ENCODE measurements at places on chromosomes 1 and 21.

DNA sequence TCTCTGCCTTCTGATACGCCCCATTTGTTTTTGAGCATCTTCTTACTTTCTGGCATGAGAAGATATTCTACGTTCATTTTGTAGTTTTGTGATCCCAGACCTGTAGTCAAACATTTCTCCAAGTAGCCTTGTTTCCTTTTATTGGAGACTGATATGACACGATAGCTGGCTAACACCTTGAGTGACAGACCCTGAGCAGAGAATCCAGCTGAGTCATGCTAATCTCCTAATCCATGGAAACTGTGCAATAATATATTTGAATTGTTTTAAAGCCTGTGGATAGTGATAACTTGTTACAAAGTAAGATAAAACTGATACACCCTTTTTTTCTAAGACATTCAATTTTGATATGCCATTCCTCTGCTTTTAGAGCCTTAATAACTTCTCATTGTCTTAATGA, 1.2 kb upstream of the IFI44L start:
- DNase-seq: no peak

- no peak for DNase-seq
Measured at GRCh38 chr1:13918862-13919261, 218.9 kb downstream of the PRDM2 start.

DNA sequence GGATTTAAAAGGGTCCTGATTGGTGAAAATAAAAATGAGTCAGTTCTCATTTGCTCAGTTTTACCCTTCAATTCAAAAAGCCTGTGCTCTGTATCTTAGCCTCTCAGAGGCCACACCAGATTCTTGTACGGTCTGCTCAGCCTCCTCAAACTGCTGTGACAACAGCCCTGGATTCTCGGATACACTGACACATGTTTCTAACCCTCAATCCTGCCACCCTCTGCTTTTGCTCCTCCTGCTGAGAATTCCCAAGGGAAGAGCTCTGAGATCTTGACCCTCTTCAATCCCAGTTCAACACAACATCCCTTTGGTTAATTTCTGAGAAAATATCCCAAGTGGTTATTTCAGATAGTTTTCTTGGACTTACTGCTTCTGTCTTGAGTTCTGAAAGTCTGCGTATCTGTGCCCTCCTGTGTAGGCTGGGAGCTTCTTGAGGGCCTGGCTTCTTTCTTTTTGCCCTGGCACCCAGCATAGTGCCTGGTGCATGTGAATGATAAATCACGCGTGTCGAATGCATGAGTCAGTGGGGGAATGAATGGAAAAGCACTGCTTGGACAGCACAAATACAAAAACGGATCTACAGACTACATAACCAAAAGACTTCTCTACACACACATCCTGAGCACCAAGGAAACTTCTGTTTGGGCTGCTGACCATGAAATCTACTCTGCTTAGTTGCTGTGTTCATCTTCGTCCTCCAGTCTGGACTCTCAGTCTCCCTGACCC, 24.5 kb downstream of the IRF2BP2 start:
- no peak for DNase-seq

DNA sequence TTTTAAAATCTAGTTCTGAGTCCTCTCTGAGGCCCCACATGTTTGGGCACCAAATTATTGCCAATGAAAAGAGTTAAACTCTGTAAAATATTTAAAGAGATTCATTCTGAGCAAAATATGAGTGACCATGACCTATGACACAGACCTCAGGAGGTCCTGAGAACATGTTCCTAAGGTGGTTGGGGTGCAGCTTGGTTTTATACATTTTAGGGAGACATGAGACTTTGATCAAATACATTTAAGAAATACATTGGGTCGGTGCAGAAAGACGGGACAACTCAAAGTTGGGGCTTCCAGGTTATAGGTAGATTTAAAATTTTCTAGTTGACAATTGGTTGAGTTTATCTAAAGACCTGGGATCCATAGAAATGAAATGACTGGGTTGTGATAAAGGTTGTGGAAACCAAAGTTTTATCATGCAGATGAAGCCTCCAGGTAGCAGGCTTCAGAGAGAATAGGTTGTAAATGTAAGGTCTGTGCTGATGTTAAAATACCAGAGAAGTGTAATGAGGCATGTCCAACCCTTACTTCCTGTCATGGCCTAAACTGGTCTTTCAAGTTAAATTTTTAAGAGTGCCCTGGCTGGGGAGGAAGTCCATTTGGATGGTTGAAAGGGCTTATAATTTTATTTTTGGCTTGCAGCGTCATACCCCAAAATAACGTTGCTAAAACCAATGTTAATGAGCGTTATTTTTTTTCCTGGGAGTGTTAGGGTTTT, 274.9 kb downstream of the NUF2 start:
- DNase-seq: no peak

DNA sequence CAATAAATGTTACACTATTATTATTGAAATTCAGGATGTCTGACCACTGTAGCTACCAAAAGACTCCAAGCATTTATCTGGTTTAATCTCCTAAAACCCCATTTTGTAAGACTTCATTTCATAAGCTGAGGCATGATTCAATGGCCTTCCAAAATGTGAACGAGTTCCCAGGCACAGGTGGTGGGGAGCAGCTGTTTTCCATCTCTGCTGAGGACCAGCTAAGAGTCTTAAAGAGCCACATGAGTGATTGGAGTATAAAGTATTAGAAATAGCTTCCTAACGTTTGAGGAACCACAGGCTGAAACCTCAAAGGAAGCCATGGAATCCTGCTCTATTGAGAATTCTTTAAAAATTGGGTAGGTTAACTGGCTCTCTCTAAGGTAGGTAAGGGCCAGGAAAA, 44.9 kb downstream of the SEC16B start:
- no peak for DNase-seq

- DNase-seq: no peak
Measured at GRCh38 chr21:38307771-38308531, 51.2 kb downstream of the KCNJ15 start.

- DNase-seq: no peak
Measured at GRCh38 chr1:236287757-236288619, 6.2 kb upstream of the ERO1B start.

DNA sequence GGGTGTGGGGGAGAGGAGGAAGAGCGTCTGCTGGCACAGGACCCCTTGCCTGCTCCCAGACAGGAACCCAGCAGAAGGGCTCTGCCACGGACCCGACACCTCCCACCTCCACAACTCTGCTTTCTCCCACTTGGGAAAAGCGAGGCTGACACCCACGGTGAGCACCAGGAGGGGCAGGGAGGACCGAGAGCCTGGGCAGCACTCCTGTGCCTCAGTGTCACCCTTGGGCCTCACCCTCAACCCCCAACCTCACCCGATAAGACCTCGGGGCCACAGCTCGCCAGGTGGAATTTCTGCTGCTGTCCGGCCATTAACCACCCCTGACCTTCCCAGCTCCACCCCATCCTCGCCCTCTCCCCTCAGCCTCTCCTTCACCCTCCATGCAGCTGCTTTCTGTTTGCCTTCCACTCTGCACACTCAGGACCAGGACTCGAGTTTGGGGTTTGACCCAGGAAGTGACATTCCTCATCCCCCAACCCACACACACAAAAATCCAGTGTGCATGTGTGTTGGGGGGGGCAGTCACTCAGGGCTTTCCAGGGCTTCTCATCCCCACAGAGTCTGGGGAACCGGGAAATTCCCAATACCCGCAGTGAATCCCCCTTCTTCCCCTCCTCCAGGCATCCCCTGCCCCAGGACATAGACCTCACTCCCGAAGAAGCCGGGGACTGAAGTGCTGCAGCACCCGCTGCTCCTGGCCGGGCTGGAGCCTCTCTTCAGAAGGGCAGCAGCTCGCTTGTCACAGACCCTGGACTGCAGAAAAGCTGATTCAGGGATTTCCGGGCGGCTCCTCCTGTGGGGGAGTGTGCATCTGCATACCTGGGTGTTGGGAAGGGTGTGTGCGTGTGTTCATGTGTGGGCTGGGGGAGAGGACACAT, 65.8 kb downstream of the SYT2 start:
- DNase-seq: no peak

- DNase-seq: no peak
Measured at GRCh38 chr1:151238467-151238739, 16.1 kb upstream of the PSMD4 start.

- peak; percentile 17 for DNase-seq
Measured at GRCh38 chr1:183635099-183635605, 431 bp downstream of the ARPC5 start.

DNA sequence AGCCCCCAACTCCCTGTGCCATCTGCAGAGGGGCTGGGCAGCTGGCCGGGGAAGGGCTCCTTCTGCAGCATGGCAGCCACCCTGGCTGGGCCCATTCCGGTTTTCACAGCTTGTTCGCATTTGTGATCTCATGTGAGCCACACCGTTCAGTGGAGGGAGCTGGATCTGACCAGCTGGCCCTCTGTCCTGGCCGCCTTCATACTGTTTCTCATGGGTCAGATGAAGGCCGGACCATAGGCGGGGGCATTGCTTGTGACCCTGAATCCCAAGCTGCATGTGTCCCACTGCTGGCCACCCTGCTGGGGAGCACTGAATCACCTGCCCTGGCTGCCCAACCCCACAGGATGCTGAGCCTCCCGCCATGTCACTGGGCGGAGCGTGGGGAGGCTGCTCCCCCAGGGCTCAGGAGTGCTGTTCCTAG, 36.4 kb upstream of the PRSS38 start:
- DNase-seq: no peak

Measured in cortex of kidney (tissue), 1 donor.